ENCODE measurements at places on chromosomes 7 and 10.
A peak's percentile ranks its signal among the peaks of the same experiment; 100 is the strongest.

- DNase-seq = no peak
Measured at GRCh38 chr10:92001581-92001980, 78.0 kb downstream of the BTAF1 start.

DNA sequence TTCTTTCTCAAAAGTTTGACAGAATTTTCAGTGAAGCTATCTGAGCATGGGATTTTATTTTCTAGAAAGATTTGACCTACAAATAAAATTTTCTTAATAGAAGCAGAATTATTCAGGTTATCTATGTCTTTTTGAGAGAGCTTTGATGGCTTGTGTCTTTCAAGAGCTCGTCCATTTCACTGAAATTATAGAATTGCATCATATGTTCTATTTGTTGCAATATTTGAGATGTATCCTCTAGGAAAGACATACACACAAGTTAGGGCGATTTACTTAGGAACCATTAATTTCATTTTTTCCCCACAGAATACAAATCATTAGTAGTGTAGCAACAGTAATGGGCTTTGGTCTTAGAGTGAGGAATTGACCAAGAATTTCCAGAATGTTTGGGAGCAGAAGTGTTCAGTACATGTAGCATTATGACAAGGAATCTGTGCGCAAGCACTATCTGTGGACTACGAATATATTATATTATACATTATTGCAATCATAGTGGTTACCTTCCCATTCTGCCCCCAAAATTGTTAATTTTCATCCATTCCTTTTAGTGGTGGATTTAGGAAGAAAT is 12.8 kb upstream of the COL17A1 start:
- no peak for DNase-seq

GRCh38 chr7:111594602-111595001 is 32.3 kb upstream of the IMMP2L start:
- DNase-seq = no peak

DNA sequence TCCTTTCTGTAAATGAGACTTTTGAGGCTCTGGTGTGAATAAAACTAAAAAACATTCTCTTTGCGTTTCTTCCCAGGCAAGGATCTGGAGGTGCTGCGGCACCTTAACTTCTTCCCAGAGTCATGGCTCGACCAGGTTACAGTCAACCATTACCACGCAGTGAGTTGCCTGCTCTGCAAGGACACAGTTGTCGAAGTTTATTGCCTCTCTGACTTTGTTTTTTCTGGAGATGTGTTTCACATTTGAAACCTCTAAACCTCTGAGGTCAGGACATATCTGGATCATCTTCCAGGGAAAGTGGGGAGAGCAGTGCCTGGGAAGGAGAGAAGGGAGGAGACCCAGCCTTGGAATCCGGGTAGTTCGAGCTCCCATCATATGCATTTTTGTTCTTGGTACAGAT is 43.4 kb upstream of the PLEKHA1 start:
- no peak for DNase-seq

DNA sequence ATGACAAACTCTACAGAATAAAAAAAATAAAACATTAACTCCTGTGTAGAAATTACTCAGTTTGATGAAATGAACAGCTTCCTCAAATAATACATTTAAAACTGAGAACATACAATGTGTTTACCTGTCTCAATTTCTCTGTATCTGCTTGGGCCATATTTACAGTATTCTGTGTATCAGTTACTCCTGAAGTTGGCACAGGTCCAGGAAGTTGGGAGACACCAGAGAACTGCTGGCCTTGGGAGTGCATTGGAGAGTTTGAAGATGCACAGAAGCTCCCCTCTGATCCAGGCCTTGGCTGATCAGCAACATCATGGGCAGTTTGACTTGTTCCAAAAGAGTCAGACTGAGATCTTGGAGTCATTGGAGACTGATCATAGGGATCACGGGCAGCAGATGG is 155.1 kb downstream of the GALNT11 start:
- no peak for DNase-seq

- no peak for DNase-seq
Measured at GRCh38 chr7:27453702-27454405, 208.8 kb downstream of the HIBADH start.

- DNase-seq = no peak
Measured at GRCh38 chr10:117492504-117492903, 50.0 kb upstream of the EMX2 start.

- no peak for DNase-seq
Measured at GRCh38 chr10:62268027-62268398, 631 bp downstream of the RTKN2 start.

DNA sequence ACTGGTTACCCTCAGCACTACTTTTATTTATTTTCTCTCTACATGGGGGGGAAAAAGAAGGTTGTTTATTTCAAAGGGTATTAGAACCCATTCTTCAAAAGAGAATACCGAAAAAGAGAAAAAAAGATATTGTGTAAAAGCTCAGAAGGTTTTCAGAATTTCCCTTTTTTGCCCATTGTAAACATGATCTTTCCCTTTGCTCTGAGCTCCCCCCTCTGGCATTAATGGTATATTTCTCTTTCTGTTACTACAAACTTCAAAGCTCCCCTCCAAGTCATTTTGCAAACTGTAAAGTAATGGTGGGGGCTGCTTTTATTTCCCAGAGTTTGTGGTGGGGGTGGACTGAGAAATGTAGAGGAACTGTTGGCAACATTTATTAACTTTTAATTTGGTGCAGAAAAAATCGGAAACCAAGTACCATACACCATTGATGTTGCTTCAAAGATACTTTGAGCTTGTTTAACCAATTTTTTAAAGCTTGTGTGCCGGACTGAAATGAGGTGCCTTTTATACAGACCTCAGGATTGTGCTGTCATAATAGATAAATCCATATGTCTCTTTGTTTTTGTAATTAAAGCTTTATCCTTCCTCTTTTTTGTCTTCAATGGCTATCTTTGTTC is 181.5 kb downstream of the EXOC4 start:
- no peak for DNase-seq

DNA sequence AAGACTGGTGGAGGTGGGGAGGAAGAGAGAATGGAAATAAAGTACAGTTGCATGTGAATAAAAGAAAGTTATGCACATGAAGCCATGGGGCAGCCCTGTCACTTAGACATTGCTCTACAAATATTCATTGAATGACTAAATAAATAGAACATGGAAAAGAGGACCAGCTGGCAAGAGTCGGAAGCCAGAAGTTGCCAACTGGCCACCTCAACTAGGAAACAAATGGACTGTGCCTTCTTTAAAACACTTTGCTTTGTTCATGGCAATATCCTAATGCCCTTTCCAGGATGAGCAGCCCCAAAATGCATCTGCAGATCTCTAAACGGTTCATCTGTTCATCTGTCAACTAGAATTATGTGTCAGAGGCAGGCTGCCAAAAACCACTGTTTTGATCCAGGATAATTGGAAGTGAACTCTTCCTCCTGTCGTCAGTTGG is 157.3 kb downstream of the NOC3L start:
- DNase-seq = no peak

DNA sequence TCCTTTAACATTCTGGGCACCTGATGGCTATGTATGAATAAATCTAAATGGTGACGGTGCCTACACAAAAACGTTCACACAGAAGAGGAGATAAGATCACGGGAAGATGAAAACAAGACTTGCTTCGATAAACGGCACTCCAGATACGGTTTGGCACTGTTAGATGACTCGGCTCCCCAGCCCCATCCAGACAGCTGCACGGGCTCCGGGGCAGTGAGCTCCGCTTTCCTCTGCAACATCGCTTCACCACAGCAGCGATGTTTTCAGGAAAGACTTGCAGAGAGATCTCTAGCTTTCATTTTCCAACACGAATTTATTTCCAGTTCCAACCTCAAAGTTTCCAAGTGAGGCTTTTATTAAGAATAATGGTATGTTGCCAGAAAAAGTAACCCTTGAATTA is 132.1 kb downstream of the KLF6 start:
- DNase-seq = no peak

- DNase-seq = no peak
Measured at GRCh38 chr7:991729-992656, 9.0 kb downstream of the CYP2W1 start.

DNA sequence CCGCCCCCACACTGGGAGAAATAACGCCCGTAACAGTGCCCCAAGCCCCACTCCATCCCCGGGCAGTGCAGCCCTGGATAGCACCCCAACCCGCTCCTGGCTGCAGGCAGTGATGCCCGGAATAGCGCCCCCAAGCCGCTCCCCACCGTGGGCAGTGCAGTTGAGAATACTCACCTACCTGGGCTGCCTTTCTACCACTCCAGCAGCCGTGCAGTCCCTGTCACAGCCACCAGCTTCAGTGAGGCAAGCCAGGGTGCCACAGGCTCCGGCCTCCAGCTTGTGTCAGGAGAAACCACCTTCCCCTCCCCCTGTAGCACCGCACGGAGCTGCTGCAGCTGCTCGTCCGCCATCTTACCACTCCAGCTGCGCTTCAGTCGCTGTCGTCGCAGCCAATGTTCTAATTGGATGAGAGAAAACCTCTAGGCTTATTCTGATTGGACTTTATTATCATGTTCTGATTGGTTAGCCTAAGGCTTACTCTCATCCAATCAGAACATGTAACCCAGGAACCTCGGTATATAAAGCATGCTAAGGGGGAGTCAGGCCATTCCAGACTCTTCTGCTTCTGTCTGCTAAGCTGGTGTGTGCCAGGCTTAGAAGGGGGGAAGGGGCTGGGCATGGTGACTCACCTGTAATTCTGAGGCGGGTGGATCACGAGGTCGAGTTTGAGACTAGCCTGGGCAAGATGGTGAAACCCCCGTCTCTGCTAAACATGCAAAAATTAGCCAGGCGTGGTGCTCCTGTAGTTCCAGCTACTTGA is 53.2 kb upstream of the ZNF33B start:
- DNase-seq = no peak

- no peak for DNase-seq
Measured at GRCh38 chr10:21150166-21150565, 253.1 kb upstream of the NEBL start.

DNA sequence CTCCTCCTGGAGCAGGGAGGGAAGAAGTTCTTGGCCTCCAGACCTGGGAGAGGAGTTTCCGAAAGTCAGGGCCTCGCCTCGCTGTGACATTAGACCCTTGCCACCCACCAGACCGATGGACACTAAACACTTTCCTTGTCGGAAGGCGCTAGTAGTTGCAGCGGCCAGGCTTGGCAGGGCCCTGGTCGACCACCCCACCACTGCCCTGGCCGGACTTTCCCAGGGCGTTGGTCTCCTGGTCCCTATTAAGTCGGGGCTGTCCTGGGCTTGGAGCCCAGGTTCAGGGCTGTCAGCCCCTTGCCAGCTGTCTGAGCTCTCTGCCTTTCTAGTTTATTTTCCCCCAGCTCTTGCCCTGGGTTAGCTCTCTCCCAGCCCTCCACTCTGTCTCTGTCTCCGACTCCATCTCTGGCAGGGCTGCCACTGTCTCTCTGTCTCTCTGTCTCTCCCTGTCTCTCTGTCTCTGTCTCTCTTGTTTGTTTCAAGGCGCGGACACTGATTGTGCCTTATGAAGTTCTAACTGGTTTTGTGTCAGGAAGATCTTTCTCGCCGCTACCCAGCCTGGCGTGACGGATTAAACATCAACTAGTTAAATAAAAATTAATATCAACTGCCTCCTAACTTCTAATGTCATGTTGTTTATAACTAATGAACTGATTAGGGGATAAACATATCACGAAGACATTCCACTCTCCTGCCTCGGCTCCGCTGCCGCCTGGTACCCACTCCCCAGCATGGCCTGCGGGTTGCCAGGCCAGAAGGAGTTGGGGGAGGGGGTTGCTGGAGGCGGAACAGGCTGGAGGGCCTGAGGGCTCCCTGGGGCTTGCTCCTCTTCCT is 13.8 kb upstream of the PAX2 start:
- DNase-seq = no peak

- no peak for DNase-seq
Measured at GRCh38 chr10:99444383-99445045, 14.1 kb upstream of the GOT1 start.

- no peak for DNase-seq
Measured at GRCh38 chr10:73964743-73965142, 33.2 kb upstream of the VCL start.

DNA sequence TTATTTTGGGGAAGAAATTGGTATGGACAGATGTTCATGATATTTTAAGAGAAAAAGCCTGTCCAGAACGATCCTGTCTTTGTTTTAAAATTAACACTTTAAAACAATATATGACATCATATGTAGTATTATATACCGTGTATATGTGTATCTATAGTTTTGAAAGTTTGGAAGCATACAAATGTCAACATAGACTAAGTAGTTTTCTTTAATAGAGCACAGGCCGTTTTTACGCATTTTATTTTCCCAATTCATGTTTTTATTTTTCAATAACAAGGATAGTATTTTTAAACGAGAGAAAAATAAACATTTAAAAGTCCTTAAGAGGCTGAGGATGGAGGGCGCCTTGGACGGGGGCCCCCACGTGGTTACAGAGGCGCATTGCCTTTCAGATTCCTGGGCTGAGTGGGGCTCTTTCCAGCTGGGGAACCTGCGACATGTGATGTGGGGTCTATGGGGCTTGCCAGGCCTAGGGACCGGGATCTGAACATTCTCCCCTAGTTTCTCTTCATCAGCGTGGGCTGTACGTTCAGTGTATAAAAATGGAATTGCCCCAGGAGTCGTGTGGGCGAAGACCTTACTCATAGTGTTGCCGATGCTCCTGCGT is 127.8 kb upstream of the ZNF746 start:
- peak; percentile 36 for DNase-seq

DNA sequence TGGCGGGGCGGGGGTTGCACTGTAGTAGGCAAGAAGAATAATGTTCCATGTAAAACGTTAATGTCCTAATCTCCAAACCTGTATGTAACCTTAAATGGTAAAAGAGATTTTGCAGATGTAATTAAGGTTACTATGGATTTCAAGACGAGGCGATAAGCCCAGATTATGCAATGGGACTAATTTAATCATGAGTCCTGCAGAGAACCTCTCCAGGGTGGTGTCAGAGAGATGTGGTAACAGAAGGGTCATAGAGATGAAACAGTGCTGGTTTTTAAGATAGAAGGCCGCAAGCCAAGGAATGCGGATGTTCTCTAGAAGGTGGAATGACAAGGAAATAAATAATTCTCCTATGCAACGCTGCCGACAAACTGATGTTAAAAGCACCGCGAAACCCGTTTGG is 57.1 kb downstream of the UBE3C start:
- no peak for DNase-seq

DNA sequence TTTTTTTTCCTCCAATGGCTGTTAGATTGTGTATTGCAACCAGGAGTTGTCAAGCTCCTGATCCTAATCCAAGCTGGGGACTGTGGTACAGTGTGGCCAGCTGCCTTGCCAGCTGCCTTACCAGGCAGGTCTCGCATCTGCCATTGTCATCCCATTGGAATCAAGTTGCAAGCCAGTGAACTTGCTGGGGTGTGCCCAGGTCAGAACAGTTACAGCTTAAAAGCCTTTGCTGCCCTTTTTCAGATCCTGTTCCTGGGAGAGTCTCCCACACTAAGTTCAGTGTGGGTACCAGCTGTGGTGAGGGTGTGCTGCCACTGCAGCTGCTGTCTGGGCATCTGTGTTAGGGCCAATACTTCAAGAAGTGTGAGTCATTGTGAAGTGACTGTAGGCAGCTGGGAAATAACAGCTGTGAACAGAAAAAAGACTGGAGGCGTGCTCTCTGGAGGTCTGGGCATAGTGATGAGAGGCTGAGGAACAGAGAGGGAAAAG is 72.8 kb downstream of the CCNY start:
- no peak for DNase-seq

- no peak for DNase-seq
Measured at GRCh38 chr7:118109607-118110006, 74.4 kb upstream of the LSM8 start.

GRCh38 chr10:7887174-7887816 is 69.0 kb downstream of the TAF3 start:
- no peak for DNase-seq
